ENCODE measurements at places on chromosomes 11 and 22.

- no peak for DNase-seq
These were observed 45.6 kb downstream of the ZNF280B start for GRCh38 chr22:22462813-22463567.

- DNase-seq: no peak
These were observed 11.2 kb upstream of the GLYATL1 start for GRCh38 chr11:58928107-58928499.

DNA sequence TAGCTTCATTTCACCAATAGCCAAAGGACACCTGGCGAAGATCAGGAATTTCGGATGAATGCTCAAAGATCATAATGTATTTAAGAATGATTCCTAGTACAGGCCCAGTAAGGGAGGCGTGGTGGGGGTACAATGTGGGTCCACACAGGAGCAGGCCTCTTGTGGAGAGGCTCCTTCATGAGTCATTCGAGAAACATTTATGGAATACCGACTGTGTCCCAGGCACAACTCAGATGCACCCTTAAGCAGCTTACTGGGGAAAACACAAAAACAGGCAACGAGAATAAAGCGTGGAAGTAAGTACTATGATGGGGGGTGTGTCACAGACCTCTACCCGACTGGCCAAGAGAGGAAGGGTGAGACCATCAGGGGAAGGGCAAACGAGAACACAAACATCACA lies 44.5 kb downstream of the SMCO4 start:
- DNase-seq: no peak

GRCh38 chr11:22583963-22584492 lies 41.6 kb downstream of the FANCF start:
- DNase-seq: no peak

GRCh38 chr22:38317995-38318715 lies 922 bp upstream of the CSNK1E start:
- no peak for DNase-seq

DNA sequence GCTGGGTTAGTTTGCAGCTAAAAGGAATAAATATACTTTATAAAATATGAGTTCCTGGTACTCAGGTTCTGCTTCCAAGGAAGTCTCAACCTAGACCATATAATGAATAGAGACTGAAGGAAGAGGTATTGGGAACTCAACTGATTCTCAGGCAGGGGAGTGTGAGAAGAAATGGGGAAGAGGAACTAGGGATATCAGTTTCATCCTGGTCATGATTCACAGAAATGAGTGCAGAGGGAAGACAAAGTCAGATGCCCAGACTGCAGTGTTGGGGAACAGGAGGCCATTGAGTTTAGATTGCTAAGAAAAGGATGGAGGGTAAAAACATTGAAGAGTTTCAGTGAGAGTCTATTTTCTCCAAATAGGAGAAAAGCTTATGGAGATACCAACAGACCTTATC lies 28.8 kb downstream of the PLAAT5 start:
- no peak for DNase-seq

DNA sequence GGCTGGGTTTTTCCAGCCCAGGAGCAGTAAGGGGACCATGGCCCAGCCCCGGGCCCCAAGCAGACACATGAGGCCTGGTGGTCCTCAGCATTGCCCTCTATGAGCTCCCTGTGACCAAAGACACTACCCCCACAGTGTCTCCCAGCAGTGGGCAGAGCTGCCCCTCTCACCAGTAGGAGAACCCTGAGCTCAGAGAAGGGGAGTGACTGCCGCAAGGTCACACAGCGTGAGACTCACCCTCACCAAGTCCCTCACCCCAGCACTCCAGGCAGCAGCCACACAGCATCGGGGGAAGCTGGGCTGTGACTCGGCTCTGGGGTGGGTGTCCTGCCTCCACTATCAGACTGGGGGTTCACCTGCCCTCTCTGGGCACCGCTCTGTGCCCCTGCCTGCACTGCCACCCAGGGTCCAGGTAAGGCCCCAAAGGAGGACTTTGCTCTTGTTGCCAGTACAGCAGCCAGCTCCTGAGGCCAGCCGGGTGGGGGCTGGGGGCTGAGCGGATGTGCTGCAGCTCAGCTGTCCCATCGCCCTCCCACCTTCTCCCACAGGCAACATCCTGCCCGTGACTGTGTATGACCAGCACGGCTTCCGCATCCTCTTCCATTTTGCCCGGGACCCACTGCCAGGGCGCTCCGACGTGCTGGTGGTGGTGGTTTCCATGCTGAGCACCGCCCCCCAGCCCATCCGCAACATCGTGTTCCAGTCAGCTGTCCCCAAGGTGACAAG lies 7.9 kb upstream of the SH3BP1 start:
- DNase-seq: no peak

DNA sequence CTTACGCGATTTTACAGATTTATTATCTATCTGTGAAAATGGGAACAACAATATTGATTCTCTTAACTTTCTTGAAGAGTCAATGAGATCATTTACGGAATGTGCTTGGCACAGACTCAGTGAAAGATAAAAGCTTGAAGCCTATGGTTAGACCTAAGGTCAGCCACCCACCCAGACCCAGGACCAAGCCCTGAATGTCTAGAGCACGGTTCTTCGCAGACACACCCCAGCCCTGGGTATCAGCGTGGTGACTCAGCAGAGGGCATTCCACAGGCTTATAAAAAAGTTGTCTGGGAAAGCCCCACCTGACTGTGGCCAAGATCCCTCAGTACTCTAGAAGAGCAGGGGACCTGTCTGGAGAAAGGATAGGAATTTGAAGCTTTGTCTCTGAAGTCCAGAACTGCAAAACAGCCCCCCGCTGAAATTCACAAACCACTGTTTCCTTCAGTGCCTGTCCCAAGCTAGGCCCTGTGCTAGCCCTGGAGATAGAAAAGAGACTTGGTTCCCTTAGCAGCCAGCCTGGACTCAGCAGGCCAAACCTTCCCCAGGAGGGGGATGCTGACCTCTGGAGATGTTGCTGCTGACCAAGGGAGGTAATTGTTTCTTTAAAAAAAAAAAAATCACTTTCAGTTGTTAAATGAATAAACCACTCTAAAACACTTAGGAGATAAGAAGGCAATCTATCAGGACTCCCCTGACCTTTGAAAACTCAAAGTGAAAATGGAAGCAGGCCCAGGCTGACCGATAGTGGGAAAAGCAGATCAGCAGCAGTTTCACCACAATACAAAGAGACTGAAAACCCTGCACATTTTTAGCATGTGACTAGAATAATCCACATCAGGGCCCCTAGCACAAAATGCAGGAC lies 114.0 kb downstream of the ABTB2 start:
- no peak for DNase-seq

GRCh38 chr11:121665206-121665838 lies 212.6 kb upstream of the SORL1-AS1 start:
- no peak for DNase-seq

DNA sequence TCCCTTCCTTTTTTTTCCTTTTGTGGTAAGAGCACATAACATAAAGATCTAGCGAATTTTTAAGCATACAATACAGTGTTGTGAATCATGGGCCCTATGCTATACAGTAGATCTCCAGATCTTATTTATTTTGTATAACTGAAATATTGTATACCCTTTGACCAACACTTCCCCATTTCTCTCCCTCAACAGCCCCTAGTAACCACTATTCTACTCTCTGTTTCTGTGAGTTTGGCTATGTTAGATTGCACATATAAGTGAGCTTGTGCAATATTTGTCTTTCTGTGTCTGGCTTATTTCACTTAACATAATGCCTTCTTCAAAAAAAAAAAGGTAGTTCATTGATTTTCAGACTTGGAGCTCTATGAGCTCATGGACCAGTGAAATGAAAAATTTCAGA lies 180.5 kb downstream of the C11orf91 start:
- no peak for DNase-seq

DNA sequence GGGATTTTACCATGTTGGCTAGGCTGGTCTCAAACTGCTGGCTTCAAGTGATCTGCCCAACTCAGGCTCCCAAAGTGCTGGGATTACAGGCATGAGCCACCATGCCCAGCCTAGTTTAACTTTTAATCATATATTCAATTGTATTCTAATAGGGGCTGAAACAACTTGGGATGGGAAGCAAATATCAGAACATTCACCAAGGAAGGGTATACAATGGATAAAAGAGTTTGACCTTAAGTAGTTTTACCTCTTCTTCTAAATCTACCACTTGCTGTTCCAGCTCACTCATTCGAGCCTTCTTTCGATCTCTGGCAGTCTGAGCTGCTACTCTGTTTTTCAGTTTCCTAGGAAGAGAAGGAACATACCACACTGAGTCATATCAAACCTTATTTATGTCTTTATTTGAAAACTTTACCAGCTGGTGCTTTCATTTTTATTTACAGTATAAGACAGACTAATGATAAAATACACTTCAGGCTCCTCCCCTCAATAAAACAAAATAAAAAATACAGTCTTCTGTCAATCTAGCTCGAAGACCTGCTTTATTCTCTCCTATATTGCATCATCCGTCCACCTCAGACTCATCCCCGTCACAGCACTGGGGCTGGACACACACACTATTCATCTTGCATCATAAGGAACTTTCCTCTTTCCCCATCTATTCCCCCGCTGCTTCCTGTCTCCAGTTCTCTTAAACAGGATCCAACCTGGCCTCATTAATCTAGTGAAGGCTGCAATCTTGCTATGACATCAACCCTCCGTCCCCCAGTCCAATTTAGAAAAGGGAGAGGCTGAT lies 1.4 kb downstream of the XBP1 start:
- no peak for DNase-seq

Data from frontal cortex (tissue), 4 donors.